ENCODE measurements at places on chromosomes 6 and 20. TPM values are rescaled to one million over a fixed set of nuclear protein-coding genes. Genes with fewer than 3 reads are reported as not detected.

- H3K27me3 ChIP-seq: no peaks in the 10 kb centered on the region
- peak overlapping the region; percentile 21 for H3K27ac ChIP-seq
- peaks cover 66% of the 10 kb centered on the region for H3K4me1 ChIP-seq
- no peak for DNase-seq
- peaks cover 37% of the 10 kb centered on the region for H3K36me3 ChIP-seq
- no peak overlapping the region for H3K4me3 ChIP-seq
Observed at GRCh38 chr6:107717781-107718180, 106.3 kb downstream of the SCML4 start.

GRCh38 chr6:37830225-37830624, 10.7 kb downstream of the ZFAND3 start:
- peaks cover 48% of the 10 kb centered on the region for H3K4me1 ChIP-seq
- no peak for DNase-seq
- no peak overlapping the region for H3K4me3 ChIP-seq
- peaks cover 36% of the 10 kb centered on the region for H3K36me3 ChIP-seq
- H3K27ac ChIP-seq: no peak overlapping the region

- no peaks in the 10 kb centered on the region for H3K27me3 ChIP-seq
- DNase-seq: peak; percentile 24
Observed at GRCh38 chr20:38859070-38859690, 53.7 kb downstream of the PPP1R16B start.

GTSF1L gene
- total RNA-seq: not detected

All from activated naive CD8-positive, alpha-beta T cell treated with anti-CD3 and anti-CD28 coated beads for 36 hours (primary cell).